GM12891 (cell line): ENCODE measurements at places on chromosomes 13 and 19.

DNA sequence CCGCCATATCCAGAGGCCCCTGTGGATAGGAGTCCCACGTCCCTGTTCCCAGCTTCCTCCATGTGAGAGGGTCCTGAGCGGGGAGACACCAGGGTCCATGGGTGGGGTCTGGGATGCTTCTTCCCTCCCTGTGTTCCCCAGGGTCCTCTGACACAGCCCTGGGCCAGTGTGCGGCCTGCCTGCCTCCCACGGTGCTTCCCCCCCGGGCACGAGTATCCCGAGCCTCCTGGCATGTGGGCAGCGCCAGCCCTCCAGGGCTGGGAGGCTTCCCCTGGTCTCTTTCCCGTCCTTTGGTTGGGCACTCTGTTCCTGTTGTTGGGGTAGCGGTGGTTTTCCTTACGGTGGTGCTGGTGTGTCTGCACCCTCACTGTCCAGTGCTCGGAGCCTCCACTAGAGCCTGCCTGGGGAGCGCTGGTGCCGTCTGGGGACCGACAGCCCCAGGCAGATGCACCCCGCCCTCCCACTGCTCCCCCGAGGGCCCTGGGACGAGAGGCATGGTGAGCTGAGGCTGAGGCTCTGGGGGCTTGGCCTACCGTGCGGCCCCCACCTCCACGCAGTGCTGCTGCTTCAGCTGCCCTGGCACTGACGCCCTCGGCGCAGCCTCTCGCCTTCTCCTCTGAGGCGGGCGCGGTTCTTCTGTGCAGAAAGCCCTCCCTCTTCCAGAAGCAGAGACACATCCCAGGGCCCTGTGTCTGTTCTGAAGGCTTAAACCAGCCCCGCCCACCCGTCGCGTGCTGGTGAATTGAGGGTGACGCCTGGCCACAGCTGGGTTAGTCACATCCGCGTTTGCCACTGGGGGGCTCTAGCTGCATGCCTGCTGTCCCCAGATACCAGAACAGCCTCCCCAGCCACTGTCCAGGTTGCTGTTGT, 27.9 kb downstream of the PLEKHJ1 start:
- DNase-seq = peak; percentile 82

- no peak for DNase-seq
Observed at GRCh38 chr19:43872547-43873336, 45.6 kb downstream of the ZNF283 start.

- DNase-seq = no peak
Observed at GRCh38 chr13:113848431-113849260, 15.2 kb downstream of the GAS6 start.

DNA sequence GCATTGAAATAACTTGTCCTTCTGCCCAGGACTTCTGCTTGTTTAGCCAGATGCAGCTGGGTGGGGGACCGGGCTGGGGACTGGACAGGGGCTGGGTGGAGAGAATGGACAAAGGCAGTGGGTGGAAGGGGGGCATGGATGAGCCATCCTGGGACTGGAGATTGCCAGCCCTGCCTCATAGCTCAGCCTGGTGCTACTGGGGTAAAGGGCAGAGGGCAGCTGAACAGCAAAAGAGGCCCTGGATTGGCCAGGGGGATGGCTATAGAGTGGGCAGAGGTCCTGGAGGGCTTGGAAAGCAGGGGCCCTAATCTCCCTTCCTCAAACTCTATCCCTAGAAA, 17.7 kb upstream of the PLAUR start:
- DNase-seq = no peak

DNA sequence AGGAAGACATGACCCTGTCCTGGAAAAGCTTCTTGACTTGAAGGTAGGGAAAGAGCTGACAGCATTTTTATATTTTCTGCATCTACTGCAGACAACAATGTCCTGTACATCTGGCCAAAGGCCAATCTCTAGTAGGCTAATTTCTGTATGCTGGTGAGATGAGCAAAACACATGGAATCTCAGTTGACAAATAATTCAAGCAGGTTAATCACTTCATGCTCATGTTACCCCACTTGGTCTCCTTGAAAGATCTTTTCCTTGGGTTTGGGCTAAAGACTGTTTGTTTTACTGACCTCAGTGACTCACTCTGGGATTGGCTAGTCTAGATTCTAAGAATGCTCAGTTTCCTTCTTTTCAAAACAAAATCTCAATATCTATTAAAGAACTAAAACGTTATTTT, 298.8 kb downstream of the LMO7 start:
- no peak for DNase-seq

DNA sequence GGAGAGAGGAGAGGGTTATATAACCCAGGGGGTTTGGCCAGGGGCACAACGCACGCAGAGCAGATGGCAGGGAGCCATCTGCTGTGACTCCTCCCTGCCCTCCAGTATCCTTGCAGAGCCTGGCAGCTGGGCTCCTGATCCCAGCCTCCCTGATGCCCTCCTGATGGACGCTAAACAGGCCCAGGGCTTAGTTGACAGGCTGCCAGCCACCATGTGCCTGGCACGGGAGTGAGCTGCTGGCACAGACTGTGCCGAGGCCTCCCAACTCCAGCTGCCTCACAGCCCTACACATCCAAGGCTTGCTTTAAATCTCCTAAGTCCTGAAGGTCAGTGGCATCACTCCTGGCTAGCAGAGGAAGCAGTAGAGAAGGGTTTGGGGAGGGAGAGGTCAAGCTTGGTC, 16.7 kb downstream of the SYDE1 start:
- no peak for DNase-seq

GRCh38 chr13:66343224-66343828, 886.8 kb downstream of the PCDH9 start:
- no peak for DNase-seq

DNA sequence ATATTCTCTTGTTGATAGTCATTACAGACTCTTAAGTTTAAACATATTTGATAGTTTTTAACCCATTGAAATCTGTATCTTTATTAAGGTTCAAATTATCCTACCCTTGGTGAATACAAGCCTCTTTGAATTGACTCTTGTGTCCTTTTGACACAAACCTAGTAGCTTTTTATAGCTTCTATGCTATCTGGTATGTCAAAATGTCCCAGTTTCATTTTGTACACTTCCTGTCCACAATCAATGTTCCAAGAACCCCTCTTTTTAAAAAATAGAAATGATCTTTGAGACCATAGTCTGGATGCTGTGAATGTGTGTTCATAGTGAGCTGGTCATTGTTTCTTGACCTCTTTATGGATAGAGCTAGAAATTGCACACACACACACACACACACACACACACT, 39.2 kb upstream of the FGF14 start:
- DNase-seq = no peak

DNA sequence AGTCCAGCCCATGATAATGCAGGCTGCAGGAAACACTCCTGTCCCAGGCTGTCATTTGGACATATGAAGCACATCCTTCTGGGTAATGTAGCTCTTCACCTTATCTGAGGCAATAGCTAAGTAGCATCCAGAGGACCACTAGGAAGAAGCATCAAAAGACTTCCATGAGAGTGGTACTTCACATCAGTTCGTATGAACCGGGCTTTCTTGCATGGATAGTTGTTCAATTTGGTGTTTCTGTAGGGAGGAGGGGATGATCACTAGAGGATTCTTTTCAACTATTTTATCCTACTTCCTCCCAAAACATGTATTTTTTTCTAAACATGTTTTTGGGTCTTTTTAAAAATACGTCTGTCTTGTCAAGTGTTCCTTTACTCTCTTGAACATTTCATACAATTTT, 12.9 kb downstream of the ZNF302 start:
- no peak for DNase-seq

- DNase-seq = no peak
Observed at GRCh38 chr13:46369506-46370277, 17.4 kb downstream of the RUBCNL start.

- no peak for DNase-seq
Observed at GRCh38 chr19:32453736-32454135, 48.2 kb downstream of the DPY19L3 start.

DNA sequence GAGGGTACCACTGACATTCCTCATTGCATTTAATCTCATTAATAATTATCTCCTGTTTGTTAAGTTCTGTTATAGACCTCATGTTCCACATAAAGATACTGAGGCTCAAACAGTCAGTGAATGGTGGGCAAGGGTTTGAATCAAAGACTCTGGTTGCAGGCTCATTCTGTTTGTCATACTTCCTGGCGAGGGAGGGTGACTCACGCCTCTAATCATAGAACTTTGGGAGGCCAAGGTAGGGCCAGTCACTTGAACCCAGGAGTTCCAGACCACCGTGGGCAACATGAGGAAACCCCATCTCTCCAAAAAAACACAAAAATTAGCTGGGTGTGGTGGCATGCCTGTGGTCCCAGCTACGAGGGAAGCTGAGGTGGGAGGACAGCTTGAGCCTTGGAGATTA, 220.7 kb upstream of the MIR17HG start:
- DNase-seq = no peak

- DNase-seq = no peak
Observed at GRCh38 chr19:45638930-45639729, at the start of gene EML2. TSS of gene EML2 (minus strand) at chr19:45639397. CDS start at chr19:45639376, 21 bp downstream.

- DNase-seq = no peak
Observed at GRCh38 chr19:41570179-41570578, 5.8 kb upstream of the CEACAM21 start.

DNA sequence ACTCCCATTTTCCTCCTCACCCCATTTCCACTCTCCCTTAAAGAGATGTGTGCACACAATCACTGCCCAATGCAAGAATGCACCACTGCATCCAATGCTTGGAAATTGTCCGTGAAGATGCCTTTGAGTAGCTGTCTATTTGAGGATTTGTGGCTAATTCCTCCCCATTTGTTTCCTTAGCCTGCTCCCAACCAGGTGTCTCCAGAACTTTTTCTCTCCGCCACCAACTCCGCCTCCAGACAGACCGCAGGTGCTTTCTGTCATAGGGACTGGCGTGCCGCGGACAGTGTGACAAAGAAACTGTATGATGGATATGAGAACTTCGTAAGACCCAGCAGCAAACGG, 461 bp upstream of the TM9SF2 start:
- DNase-seq = no peak

- no peak for DNase-seq
Observed at GRCh38 chr19:16023146-16023915, 53.0 kb upstream of the TPM4 start.

- peak; percentile 58 for DNase-seq
Observed at GRCh38 chr13:114067381-114067885, 65.0 kb downstream of the RASA3 start.

DNA sequence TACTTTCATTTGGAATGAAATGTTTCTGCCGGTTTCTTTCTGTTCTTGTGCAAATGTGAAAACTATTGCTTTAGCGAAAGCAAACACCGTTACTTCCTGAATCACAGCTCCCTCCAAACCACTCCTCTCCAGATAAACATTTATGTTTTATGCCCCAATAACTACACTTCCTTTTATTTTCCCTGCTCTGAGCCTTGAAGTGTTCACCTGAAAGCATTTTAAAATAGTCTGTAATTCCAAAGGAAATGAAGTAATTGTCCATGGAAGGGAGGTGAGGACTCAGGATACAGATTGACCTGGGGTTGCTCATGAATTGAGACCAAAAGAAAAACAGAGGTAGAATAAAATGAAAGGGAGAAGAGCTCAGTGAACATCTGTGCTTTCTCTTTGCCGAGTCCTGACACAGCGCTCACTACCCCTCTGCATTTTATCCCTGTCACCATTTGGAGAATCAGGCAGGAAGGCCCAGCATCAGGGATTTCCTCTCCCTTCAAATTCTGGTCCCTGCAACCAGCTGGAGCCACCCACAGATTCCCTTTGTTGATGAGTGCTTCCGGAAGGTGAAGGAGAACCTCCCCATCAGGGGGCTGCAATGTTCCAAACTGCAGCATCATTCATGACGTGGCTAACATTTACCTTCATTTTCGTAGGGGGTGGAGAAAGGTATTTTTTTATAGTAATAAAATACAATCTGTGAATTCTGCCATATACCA, 171.9 kb downstream of the ITGBL1 start:
- DNase-seq = no peak

GRCh38 chr13:79990048-79990447, 350.9 kb downstream of the SPRY2 start:
- no peak for DNase-seq

- no peak for DNase-seq
Observed at GRCh38 chr19:10111405-10111811, at the start of gene P2RY11. TSS of gene P2RY11 (plus strand) at chr19:10111693. CDS start at chr19:10111722, 29 bp downstream.
